ENCODE measurements at places on chromosomes 1 and 21. TPM values are rescaled to one million over a fixed set of nuclear protein-coding genes. Genes with fewer than 3 reads are reported as not detected.

Gene MAP3K6
- polyA plus RNA-seq, result 9.5 TPM

Gene NHLH1
- 0.06 TPM for polyA plus RNA-seq

Gene CXADR
- polyA plus RNA-seq, result 39.4 TPM

Gene CRP
- not detected for polyA plus RNA-seq

Gene AGO4
- polyA plus RNA-seq, result 20.7 TPM

Gene DHRS3
- 236 TPM for polyA plus RNA-seq

Gene PDZK1IP1
- polyA plus RNA-seq, result 38.1 TPM

Gene SGIP1
- polyA plus RNA-seq, result 14.8 TPM

Gene SH2D2A
- 0.60 TPM for polyA plus RNA-seq

Gene CR1
- polyA plus RNA-seq, result 3.0 TPM

Gene SPATA21
- 0.12 TPM for polyA plus RNA-seq
